Colonic mucosa (tissue), 4 donors: ENCODE measurements at places on chromosomes 5 and 9. TPM values are rescaled to one million over a fixed set of nuclear protein-coding genes. Genes with fewer than 3 reads are reported as not detected.

GRXCR2 gene
- not detected for total RNA-seq

TOR1A gene
- total RNA-seq: 31.0 TPM

DNA sequence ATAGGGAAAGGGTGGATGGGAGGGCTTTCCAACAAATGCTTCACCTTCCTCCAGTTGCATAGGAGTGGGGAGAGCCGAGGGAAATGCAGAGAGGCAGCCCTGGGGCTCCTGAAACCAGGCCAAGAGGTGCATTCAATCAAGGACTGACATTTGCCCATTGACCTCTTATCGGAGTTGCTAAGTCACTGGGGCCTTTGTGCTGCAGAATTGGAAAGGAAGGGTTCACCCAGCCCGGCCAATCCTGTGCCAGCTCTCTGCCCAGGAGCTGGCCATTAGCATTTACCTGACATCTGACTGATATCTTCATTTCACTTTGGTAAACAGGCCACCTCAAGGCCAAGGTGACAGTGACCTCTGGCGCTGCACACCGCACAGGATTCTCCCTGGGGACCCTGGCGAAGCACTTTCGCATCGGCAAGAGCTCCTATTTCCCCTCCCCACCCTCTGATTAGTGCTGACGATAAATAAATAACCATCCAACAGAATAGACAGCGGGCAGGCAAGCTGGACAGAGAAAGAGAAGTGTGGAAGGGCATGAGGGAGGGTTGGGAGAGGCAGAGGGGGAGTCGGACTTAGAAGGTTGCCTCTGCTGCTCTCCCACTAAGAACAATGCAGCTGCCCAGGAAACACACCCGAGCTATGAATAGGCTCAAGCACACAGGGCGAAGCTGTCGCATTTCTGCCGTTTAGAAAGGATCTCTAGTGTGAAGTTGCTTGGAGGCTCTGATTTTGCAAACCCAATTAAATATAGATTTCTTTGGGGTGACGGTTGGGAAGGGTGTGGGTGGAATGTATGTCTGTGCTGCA lies 57.0 kb upstream of the BOD1 start:
- no peak for DNase-seq

DNA sequence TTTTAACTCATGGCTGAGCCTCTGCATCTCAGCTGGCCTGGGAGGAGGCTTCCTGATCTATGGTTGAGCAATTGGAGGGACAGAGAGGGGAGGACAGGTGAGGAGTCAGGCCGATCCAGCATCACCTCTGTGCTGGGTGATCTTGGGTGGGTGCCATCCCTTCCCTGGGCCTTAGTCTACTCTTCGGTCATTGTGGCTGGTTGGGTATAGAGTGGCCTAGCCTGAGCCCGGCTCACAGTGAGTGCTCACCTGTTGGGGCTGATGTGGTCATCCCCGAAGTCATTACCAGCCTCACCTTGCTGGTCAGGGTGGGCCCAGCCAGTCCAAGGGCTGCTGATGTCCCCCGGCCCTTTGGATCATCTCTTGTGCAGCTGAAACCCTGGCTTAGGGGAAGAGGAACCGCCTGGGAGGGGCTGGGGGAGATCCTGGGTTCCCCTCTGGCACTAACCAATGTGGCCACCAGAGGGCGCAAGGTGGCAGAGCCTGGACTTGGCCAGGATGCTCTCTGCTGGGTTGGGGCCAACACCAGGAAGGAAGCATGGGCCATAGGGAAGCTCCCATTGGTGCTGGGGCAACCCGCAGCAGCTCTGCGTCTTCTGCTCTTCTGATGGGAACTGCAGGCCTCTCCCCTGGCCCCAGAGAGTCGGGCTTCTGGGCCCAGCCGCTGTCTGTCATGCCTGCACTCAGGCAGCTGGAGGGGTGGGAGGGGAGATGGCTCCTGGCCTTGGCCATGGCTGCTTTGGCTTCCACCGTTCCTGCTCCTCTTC lies 17.3 kb upstream of the ODF2 start:
- peak; percentile 89 for DNase-seq

GRCh38 chr5:88667496-88668201 lies 215.3 kb downstream of the MEF2C start:
- no peak for DNase-seq

GRCh38 chr5:81763294-81763928 lies 12.5 kb upstream of the SSBP2 start:
- no peak for DNase-seq

- no peak for DNase-seq
Measured at GRCh38 chr9:882416-882924, 41.0 kb downstream of the DMRT1 start.

DNA sequence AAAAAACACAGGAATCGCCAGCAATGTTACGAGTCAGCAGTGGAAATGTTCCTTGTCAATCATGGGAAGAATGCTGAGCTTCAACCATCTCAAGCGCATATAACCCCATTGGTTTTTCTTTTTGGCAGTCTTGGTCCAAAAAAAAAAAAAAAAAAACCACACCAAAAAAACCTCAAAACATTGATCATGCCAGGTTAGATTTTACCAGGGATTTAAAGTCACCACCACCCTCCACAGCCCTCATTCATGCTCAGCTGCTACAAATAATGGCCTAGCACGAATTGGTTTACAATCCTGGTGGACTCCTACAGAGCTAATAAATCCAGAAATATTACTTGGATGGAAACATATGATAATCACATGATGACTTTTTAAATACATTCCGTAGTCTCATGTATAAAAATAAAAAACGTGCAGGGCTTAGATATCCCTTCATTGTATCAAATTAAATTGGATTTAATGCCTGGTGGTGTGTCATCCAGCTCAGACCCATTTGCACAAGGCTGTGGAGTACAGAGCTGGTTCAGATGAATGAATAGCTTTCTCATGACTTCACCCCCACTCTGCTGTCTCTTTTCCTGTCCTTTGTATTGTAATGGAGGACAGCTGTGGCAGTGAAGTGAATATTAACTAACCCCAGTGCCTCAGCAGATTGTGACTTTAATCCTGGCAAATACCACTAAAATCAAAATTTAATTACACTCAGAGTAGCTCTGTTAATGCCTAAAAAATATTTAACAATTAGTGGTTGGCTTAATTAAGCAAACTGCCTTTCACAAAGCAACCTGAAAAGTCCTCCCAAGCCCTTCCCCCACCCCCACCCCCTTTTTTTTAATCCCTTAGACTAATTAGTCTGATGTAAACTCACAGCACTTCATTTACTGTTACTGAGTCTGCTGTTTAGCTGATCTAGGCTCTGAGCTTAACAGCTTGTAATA lies 626.5 kb upstream of the ZNF608 start:
- no peak for DNase-seq

DNA sequence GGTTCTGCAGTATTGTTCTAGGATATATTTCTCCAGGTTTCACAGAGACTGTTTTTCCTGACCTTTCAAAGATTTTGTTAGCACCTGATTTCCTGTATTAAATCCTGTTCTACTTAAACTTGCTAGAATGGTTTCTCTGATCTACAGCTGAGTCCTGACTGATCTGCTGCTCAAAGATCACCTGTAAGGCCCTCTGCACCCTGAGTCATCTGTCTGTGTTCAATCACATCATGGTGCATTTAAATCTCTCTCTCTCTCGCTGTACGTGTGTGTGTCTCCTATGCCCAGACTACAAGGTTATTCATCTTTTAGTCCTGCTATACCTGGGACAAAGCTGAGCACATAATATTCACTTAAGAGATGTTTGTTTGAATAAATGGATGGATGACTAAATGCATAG lies 13.3 kb upstream of the C5orf63 start:
- DNase-seq: no peak

GRCh38 chr9:26175264-26175663 lies 497.0 kb upstream of the TUSC1 start:
- no peak for DNase-seq

- no peak for DNase-seq
Measured at GRCh38 chr5:125336401-125336800, 590.0 kb upstream of the ZNF608 start.
